ENCODE measurements at places on chromosomes 5 and 9.

- DNase-seq, result no peak
These were observed 563.9 kb upstream of the TLE4 start for GRCh38 chr9:79007701-79008483.

GRCh38 chr5:42908086-42908485 lies 96.4 kb upstream of the SELENOP start:
- no peak for DNase-seq

GRCh38 chr5:143896516-143896915 lies 84.6 kb downstream of the HMHB1 start:
- no peak for DNase-seq

- no peak for DNase-seq
These were observed 31.2 kb downstream of the PIK3R1 start for GRCh38 chr5:68246802-68247201.

DNA sequence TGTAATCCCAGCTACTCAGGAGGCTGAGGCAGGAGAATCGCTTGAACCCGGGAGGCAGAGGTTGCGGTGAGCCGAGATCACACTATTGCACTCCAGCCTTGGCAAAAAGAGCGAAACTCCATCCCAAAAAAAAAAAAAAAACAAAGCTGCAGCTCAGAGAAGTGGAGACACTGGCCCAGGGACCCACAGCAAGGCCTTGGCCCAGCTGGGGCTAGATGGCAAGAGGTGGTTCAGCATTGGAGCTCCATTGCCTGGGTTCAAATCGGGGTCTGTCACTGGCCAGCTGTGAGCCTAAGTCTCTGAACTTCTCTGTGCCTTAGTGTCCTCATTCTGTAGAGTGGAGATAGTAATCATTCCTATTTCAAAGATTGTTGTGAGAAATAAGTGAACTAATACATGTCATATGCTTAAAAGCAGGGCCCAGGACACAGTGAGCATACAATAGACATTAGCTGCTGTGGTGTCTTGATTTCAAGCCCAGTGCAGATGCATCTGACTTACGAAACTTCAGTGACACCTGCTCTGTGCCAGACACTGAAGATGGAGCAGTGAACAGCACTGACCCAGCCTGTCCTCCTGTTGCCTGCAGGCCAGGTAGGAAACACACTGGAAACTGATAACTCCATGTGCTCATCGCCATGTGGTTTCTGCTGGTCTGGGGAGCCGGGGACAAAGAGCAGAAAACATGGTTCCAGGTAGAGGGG lies 127.7 kb downstream of the C9orf50 start:
- no peak for DNase-seq

- DNase-seq, result no peak
These were observed 681 bp upstream of the ETF1 start for GRCh38 chr5:138543730-138544104.

GRCh38 chr9:134678666-134679443 lies 37.3 kb downstream of the COL5A1 start:
- no peak for DNase-seq

DNA sequence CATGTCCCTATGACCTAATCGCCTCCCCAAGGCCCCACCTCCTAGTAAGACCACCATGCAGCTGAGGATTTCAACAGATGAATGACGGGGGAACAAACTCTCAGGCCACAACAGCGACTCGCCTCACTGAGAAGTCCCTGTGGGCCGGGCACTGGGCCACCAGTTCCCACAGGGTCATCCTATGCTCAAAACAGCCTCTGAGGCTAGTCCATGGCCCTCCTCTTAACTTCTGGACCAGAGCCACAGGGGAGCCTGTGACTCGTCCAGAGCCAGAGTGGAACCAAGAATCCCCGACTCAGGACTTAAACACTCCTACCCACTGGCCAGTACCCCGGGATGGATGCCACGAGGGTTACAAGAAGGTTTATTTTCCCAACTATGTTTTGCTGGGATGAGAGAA lies 12.3 kb downstream of the GFPT2 start:
- no peak for DNase-seq

GRCh38 chr5:174532455-174533453 lies 191.6 kb upstream of the MSX2 start:
- no peak for DNase-seq

DNA sequence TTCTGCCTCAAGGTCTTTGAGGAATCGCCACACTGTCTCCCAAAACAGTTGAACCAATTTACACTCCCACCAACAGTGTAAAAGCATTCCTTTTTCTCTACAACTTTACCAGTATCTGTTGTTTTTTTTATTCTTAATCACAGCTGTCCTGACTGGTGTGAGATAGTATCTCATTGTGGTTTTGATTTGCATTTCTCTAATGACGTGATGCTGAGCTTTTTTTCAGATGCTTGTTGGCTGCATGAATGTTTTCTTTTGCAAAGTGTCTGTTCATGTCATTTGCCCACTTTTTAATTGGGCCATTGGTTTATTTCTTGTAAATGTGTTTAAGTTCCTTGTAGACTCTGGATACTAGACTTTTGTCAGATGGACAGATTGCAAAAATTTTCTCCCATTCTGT lies 400.0 kb downstream of the DEPDC1B start:
- DNase-seq, result no peak

GRCh38 chr5:57488215-57488955 lies 5.8 kb upstream of the ACTBL2 start:
- DNase-seq, result no peak

GRCh38 chr5:130546211-130546610 lies 618.8 kb downstream of the HINT1 start:
- DNase-seq, result no peak

GRCh38 chr5:135951807-135952206 lies 3.0 kb downstream of the LECT2 start:
- DNase-seq, result no peak

DNA sequence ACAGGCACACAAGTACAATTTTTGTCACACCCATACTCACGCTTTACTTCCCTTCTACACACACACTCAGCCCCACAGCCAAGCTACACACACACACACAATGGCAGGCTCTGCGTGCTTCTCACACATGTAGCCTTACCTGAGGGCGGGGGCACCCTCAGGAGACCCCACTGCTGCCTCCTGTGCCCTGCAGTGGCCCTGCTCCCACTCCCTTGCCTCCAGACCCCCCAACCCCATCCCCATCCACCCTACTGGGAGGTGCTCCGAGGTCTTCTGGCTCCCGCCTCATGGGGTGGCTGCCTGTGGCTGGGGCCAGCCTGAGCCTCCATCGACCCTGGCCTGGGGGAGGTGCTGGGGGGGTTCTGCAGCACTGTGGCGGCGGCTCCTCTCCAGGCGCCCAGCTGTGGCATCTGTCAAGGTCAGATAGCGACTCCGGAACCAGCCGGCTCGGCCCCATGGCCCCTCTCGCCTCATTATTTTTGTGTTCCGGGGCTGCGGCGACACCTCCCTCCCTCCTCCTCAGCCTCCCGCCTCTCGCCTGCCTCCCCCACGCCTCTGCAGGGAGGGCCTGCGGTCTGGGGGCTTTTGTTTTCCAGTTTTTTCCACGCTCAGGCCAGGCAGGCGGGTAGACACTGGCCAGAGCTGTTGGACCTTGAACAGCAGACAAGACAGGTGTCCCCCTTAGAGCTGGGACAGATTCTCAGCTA lies 21.7 kb downstream of the CXXC5 start:
- no peak for DNase-seq

DNA sequence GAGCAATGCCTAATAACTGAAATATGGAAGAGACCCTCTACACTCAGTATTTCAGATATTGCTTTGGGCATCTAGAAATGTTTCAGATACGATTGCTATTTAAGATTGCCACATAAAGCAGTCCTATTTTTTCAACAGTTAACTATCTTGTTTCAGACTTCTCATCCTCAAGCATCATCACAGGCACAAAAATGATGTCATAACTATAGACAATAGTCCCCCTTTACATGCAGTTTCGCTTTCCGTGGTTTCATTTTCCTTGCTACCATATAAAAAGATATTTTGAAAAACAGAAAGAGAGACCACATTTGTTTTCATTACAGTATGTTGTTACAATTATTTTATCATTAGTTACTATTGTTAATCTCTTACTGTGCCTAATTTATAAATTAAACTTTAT lies 347.4 kb downstream of the NDUFS4 start:
- DNase-seq, result no peak

DNA sequence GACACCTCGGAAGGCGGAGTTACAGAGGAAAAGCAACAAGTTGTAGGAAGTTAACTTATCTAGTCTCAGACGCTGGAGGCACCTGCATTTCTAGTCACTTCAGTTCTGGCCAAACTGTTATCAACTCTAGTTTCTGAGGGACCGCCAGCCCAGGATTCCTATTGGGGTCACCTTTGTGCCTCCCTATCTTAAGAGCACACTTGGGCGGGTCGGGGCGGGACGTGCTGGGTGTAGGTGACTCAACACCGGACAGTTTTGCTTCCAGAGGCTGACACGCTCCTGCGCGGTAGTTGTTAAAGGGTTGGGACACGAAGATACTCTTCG lies 679 bp upstream of the KDM4C start:
- no peak for DNase-seq

- DNase-seq, result no peak
These were observed 17.9 kb upstream of the PTGES start for GRCh38 chr9:129770741-129771140.
